ENCODE measurements at places on chromosomes 3 and 15.

- no peak for DNase-seq
Observed at GRCh38 chr3:12944849-12945248, 103.5 kb upstream of the RPL32 start.

DNA sequence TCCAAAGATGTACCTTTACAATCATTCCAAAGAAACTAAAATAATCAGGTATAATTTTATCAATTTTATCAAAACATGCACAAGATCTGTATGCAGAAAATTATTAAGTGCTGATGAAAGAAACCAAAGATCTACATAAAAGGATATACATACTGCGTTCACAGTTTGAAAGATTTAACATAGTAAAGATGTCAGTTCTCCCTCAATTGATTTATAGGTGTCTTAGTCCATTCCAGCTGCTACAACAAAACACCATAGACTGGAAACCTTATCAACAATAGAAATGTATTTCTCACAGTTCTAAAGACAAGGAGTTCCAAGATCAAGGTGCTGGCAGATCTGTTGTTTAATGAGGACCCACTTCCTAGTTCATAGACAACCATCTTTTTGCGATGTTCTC is 189.0 kb upstream of the CCDC54 start:
- DNase-seq: no peak

- DNase-seq: no peak
Observed at GRCh38 chr3:73470860-73471259, 153.9 kb downstream of the PDZRN3 start.

GRCh38 chr3:165343185-165343584 is 147.0 kb upstream of the SLITRK3 start:
- no peak for DNase-seq
